ENCODE measurements at places on chromosomes 5 and 9. TPM values are rescaled to one million over a fixed set of nuclear protein-coding genes. Genes with fewer than 3 reads are reported as not detected.
A peak's percentile ranks its signal among the peaks of the same experiment; 100 is the strongest.

The C9 gene
- not detected for total RNA-seq

DNA sequence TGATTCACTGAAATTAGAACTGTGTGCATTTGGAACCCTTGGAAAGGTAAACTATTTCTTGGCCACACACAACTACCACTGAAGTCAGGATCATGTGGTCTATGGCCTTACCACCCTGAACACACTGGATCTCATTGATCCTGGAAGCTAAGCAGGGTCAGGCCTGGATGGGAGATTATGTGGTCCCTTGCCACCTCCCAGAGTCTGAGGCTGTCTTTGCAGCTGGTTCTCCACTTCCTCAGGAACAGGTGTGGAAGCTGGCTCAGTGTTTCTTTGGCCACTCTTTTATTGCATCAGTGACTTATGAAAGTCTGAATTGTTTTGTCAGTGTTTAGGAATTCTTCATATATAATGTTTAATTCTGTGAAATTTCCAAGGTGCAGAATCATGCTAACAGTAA, 89.2 kb downstream of the TEK start:
- no peaks in the 10 kb centered on the region for H3K27me3 ChIP-seq
- H3K4me1 ChIP-seq = peaks cover 13% of the 10 kb centered on the region
- DNase-seq = peak; percentile 38
- H3K36me3 ChIP-seq = peaks cover 15% of the 10 kb centered on the region

- no peaks in the 10 kb centered on the region for H3K4me1 ChIP-seq
- H3K27me3 ChIP-seq = peaks cover 59% of the 10 kb centered on the region
- no peak for DNase-seq
- no peak overlapping the region for H3K27ac ChIP-seq
- no peaks in the 10 kb centered on the region for H3K36me3 ChIP-seq
Observed at GRCh38 chr5:513216-514100, 10.8 kb downstream of the SLC9A3 start.

GRCh38 chr5:42887097-42887496, 75.4 kb upstream of the SELENOP start:
- peaks cover 9% of the 10 kb centered on the region for H3K27me3 ChIP-seq
- no peak for DNase-seq
- no peak overlapping the region for H3K4me3 ChIP-seq
- H3K27ac ChIP-seq = no peak overlapping the region
- no peaks in the 10 kb centered on the region for H3K4me1 ChIP-seq

GRCh38 chr5:58156361-58156760, 303.5 kb downstream of the PLK2 start:
- H3K4me3 ChIP-seq = no peak overlapping the region
- no peaks in the 10 kb centered on the region for H3K27me3 ChIP-seq
- H3K36me3 ChIP-seq = no peaks in the 10 kb centered on the region
- no peaks in the 10 kb centered on the region for H3K4me1 ChIP-seq
- peak; percentile 32 for DNase-seq

The ADRB2 gene
- 3.4 TPM for total RNA-seq

The CCNO gene
- total RNA-seq = not detected

GRCh38 chr5:57719216-57719615, 236.6 kb upstream of the ACTBL2 start:
- DNase-seq = no peak
- no peaks in the 10 kb centered on the region for H3K27me3 ChIP-seq
- H3K4me1 ChIP-seq = peaks cover 12% of the 10 kb centered on the region
- H3K36me3 ChIP-seq = no peaks in the 10 kb centered on the region
- H3K27ac ChIP-seq = peak overlapping the region; percentile 85

DNA sequence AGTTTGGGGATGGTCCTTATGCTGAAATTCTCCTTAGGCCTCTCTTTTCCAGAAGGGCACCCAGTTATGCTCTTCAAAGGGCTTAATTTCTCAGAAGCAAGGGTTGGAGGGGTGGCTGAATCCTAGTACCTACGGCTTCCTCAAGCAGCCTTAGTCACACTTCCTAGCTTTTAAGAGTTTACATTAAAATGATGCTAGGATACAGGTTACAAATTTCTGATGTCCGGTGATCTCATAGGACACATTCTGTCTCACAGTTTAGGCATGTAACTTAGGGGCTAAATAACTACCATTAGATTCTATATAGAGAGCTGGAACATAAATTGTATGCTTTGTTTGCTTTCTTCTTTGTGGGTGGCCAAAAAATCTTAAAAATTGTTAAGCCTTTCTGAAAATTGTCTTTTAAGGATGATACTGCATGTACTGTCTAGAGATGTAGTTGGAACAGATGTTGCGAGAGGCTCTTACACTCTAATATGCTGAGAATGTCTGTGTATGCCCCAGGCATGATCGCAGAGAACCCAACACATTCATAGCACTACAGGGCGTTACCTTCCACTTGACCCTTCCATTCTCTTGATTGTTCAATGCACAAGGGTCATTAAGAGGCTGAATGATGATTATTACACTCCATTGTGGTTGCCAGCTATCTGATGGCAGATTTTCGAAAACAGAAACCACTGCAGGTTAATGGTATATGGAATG, 139.1 kb downstream of the TMEM38B start:
- H3K36me3 ChIP-seq = no peaks in the 10 kb centered on the region
- H3K27me3 ChIP-seq = no peaks in the 10 kb centered on the region
- no peak overlapping the region for H3K4me3 ChIP-seq

DNA sequence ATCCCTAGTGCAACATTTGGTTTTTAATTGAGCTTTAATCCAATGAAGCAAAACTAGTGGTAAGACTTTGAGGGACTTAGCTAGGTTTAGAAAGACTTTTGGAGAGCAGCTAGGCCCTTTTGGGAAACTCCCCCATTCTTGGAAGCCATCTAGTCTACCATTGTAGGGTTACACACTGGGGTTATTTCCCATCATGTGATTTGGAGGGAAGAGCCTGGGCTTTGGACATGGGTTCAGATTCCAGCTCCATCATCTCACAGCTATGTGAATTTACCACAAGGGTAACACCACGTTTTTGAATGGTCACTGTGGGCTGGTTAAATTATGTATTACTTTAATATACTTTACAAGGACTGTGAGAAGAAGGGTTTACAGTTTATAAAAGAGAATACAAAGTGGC, 18.3 kb upstream of the TNFSF15 start:
- peaks cover 22% of the 10 kb centered on the region for H3K27me3 ChIP-seq
- H3K27ac ChIP-seq = no peak overlapping the region
- H3K36me3 ChIP-seq = no peaks in the 10 kb centered on the region
- no peak overlapping the region for H3K4me3 ChIP-seq

DNA sequence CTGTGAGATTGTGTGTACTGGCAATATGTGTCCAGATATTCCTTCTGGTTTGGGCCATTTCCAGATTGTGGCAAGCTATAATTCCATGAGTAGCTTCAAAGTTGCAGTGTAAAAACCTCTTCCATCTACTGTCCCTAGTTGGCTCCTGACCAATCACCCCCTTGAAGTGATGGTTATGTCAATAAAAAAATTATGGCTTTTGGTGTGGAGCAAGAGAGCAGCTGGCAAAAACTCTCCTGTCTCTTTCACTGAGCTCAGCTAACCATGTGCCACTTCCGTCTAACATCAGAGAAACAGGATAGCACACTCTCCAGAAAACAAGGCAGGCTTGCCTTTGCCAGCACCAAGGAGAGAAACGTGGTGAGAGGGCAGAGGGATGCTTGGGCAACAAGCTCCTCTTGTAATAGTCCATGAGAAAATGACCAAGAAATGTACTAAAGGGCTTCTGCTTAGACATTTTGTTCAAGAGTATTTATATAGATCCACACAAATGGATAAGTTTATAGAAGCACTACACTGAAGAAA, 914.4 kb upstream of the SEMA6A start:
- no peaks in the 10 kb centered on the region for H3K4me1 ChIP-seq
- no peaks in the 10 kb centered on the region for H3K27me3 ChIP-seq
- H3K36me3 ChIP-seq = no peaks in the 10 kb centered on the region
- no peak overlapping the region for H3K4me3 ChIP-seq
- H3K27ac ChIP-seq = no peak overlapping the region
- DNase-seq = no peak

DNA sequence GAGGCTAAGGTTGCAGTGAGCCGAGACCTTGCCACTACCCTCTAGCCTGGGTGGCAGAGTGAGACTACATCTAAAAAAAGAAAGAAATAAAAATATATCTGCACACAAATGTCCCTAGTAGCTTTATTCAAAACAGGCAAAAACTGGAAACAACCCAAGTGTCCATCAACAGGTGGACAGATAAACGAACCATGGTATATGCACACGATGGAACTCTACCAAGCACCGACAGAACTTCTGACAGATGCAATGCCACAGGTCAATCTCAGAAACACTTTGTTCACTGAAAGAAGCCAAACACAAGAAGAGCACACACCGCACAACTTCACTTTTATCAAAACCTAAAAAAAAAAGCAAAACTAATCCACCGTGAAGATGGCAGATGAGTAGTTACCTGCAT, 30.4 kb downstream of the CAMSAP1 start:
- peaks cover 4% of the 10 kb centered on the region for H3K36me3 ChIP-seq
- no peak for DNase-seq
- H3K27me3 ChIP-seq = no peaks in the 10 kb centered on the region
- H3K27ac ChIP-seq = no peak overlapping the region
- H3K4me1 ChIP-seq = peaks cover 2% of the 10 kb centered on the region

The DRD1 gene
- total RNA-seq = 0.18 TPM

- no peaks in the 10 kb centered on the region for H3K27me3 ChIP-seq
- no peaks in the 10 kb centered on the region for H3K36me3 ChIP-seq
- H3K4me1 ChIP-seq = no peaks in the 10 kb centered on the region
- H3K27ac ChIP-seq = no peak overlapping the region
Observed at GRCh38 chr9:1009101-1009707, 32.7 kb downstream of the DMRT3 start.

DNA sequence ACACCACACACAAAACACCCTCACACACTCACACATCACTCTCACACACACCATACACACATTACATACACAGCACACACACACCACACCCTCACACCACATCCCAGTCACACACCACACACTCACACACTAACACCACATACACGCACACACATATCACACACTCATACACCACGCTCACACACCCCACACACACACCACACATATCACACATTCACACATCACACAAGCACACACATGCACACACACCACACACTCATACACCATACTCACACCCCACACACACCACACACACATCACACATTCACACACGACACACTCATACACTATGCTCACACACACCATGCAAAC, 543 bp upstream of the UBE2QL1 start:
- H3K27ac ChIP-seq = no peak overlapping the region
- H3K36me3 ChIP-seq = no peaks in the 10 kb centered on the region
- H3K4me1 ChIP-seq = no peaks in the 10 kb centered on the region

DNA sequence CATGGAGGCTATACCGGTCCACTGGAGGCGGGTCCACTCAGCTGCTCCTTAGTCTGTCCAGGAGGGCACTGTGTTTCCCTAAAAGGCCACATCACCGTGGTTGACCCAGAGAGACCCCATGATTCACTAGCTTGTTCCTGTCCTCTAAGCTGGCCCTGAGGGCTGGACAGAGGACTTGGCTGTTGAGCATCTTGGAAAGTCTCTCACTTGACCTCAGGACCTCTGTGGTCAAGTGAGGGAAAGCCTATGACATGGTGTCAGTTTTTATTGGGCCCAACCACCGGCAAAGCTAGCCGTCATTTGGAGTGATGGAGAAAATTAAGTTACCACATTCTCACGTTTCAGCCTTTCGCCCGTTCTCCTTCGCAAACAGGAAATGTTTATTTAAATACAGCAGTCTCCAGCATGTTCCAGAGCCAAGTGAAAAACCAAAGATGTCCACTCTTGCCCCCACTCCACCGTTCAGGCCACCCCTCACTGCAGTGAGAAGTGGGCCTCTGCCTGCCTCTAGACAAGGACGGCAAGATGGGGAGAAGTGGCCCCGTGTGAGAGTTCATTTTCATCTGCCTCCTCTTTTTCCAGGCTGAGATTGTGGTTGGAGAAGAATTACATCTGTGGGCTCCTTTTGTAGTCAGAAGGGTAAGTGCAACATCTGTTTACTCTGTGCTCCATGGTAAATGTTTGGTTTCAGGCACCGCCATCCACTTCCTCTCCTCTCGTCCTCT, 4.4 kb downstream of the SLIT3 start:
- H3K27ac ChIP-seq = no peak overlapping the region
- H3K4me1 ChIP-seq = no peaks in the 10 kb centered on the region
- no peak overlapping the region for H3K4me3 ChIP-seq
- no peak for DNase-seq
- peaks cover 22% of the 10 kb centered on the region for H3K27me3 ChIP-seq

DNA sequence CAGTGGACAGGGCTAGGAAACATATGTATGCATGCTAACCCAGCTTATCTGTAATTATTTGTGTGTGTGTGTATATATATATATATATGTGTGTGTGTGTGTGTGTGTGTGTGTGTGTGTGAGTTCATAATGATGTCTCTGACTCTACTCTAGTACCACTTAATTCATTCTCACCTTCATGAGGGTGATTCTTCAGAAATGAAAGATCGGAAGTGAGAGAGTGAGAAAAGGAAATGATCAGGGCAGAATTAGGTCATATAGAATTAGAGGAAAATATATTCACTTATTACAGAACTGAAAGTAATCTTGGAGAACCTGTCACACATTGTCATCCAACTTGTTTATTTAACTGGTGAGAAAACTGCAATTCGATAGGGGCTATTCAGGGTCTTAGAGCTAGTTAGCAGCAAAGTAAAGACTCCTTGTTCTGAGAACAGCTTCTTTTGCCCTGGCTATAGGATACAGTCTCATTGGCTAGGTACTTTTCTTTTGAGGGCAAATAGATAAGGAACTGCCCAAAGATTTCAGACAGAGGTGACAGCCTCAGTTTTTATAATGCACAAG, 58.8 kb downstream of the C9orf153 start:
- H3K27me3 ChIP-seq = peaks cover 7% of the 10 kb centered on the region
- DNase-seq = no peak
- H3K4me1 ChIP-seq = no peaks in the 10 kb centered on the region
- H3K27ac ChIP-seq = no peak overlapping the region
- no peaks in the 10 kb centered on the region for H3K36me3 ChIP-seq

The ALDH1A1 gene
- not detected for total RNA-seq

GRCh38 chr9:133897675-133898074, 94.4 kb downstream of the VAV2 start:
- H3K27ac ChIP-seq = no peak overlapping the region
- no peaks in the 10 kb centered on the region for H3K4me1 ChIP-seq
- no peaks in the 10 kb centered on the region for H3K27me3 ChIP-seq

GRCh38 chr9:87519461-87519860, 21.8 kb downstream of the DAPK1 start:
- no peaks in the 10 kb centered on the region for H3K36me3 ChIP-seq
- no peak for DNase-seq
- no peak overlapping the region for H3K27ac ChIP-seq

The PDZD2 gene
- total RNA-seq = not detected

- H3K36me3 ChIP-seq = no peaks in the 10 kb centered on the region
- H3K27ac ChIP-seq = no peak overlapping the region
- no peak overlapping the region for H3K4me3 ChIP-seq
- no peaks in the 10 kb centered on the region for H3K27me3 ChIP-seq
- DNase-seq = no peak
Observed at GRCh38 chr9:131348631-131349521, 45.0 kb upstream of the PRRC2B start.
